NCI-H748 treated with DMSO at 0.1 percent for 48 hours (cell line): ENCODE measurements at places on chromosomes 7 and 10.

- DNase-seq: no peak
These were observed 37.4 kb upstream of the BET1 start for GRCh38 chr7:94041529-94041928.

DNA sequence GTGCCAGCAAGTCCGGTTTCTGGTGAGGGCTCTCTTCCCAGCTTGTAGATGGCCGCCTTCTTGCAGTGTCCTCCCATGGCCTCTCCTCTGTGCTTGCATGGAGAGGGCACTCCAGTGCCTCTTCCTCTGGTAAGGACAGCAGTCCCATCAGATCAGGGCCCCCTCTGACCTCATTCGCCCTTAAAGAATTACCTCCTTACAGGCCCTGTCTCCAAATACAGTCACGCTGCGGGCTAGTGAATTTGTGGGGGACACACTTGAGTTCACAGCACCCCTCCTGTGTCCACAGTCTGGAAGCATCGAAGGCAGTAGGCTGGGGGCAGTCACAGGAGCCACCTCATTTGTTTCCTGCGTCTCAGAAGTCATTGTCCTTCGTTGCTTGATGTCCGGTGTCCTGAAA lies 54.6 kb downstream of the LHPP start:
- DNase-seq: no peak

DNA sequence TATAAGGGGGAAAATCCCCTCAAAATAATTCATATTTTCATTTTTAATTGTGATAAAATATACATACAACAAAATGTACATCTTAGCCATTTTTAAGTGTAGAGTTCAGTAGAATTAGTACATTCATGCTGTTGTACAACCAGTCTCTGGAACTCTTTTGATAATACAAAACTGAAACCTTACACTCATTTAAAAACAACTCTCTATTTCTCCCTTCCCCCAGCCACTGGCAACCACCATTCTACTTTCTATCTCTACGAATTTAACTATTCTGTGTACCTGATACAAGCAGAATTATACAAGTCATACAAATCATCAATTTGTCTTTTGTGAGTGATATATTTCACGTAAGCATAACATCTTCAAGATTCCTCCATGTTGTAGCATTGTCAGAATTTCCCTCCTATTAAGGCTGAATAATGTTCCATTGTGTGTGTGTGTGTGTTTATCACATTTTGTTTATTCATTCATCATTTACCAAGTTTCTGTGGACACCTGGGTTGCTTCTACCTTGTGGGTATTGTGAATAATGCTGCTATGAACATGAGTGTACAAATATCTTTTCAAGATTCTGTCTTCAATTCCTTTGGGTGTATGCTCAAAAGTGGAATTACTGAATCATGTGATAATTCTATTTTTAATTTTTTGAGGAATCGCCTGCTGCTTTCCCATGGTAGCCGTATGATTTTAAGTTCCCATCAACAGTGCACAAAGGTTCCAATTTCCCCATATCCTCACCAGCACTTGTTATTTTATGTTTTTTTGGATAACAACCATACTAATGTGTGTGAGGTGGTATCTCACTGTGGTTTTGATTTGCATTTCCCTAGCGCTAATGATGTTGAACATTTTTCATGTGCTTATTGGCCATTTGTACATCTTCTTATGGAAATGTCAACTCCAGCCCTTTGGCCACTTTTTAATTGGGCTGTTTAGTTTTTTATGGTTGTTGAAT lies 4.7 kb upstream of the EBLN1 start:
- no peak for DNase-seq

- DNase-seq: no peak
These were observed 29.9 kb upstream of the ZNF273 start for GRCh38 chr7:64873155-64873500.

- no peak for DNase-seq
These were observed 1.2 kb downstream of the EZH2 start for GRCh38 chr7:148882841-148883265.

DNA sequence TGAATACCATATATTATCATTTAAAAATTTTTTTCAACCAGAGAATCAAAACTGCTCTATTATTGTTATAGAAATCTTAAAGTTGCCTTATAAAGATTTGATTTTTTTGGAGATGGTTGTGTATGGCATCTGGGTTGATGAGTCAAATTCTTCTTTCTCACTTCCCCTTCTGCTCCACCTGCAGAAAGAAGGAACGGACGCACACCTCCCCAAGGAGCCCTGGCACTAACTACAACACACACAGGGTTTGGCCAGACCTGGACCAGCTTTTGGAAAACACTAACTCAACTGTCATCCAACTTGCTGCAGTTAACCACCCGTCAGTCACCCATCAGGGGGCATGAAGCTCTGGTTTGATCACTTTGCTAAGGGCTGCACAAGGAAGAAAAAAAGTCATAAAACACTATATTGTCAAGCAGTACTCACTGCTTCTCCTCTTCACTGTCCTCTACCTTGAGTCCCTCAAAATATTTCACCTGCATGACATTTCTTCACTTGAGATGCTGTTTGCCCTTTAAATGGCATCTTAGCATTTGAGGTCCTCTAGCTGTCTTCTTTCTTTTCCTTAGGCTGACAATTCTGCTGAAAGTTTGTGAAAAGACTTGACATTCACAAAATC lies 266.7 kb upstream of the PHF14 start:
- no peak for DNase-seq

DNA sequence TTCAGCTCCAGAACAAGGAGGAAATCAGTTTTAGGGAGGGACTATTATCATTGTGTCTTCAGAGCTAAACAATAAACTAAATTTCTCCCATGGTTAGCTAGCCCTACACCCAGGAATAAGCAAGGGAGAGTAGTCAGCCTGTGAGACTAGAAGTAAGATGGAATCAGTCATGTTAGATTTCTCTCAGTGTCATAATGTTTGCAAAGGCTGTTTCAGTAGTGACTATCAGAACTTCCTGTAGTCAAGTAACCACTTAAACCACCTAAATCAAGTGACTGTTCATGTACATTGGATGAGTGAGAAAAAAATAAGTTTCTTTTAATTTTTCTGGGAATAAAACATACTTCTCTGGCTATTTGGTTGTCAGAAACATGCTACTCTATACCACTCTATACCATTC lies 121.6 kb downstream of the KCND2 start:
- DNase-seq: no peak

DNA sequence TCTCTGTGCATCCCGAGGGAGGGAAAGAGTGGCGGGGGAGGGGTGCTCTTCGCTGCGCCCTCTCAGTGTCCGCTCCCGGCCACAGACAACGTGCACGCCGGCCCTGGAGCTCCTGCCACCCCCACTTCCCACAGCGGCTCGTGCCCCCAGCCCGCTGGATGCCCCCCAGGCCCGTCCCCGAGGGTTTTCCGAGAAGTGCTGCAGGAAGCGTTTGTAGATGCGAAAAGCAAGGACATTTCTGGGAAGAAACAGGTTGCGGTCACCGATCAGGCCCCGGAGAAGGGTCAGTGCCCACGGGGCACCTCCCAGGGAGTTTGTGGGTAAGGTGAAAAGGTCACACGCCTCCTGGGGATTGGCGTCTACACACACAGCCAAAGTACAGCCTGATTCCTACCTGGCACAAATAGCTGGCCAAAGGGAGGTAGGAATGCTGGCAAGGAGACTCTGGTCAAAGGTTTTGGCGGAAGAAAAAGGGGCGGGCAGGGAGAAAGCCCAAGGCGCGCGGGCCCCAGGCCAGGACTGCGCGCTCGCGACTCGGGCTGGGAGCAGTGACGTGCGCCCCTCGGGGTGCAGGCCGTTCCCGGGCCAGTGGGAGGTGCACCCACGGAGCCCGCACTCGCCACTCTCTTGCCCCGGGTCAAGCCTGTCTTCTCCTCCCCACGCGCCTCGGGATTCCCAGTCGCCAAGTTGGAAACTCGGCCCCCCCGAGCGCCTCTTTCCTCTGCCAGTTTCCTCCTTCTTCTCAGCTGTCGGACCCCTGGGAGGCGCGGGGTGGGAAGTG lies 1.5 kb upstream of the NRP1 start:
- DNase-seq: no peak
